ENCODE measurements at places on chromosomes 7 and 10.

GRCh38 chr7:47085491-47086275 is 496.2 kb downstream of the TNS3 start:
- DNase-seq: no peak

DNA sequence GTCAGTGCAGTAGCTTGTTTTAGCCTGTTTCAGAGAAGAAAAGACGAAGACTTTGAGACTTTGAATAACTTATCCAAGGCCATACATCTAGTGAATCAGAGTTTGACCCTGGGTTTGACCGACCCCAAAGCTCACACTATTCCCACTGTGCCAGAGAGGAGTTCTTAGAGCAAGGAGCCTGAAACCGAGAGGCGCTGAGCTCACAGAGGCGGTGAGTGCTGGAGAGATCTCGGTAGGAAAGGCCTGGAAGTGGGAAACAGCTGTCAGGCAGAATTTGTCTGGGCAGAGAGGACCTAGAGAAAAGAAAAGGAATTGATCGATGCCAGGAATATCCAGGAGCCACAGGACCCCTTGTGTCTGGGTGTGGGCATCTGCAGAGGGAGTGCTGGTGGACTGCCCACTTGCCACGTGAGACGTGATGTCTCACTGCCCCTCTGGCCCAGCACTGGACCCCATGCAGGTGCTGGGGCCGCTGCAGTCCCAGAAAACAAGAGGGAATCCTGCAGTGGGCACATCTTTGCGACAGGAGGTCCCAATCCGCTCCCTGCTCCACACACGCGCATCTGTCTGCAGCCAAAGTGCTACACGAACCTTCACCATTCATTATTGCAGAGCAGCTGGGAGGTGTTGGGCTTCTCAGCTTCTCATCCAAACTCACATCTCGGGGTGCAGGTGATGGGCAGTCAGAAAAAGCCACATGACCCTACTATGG is 6.2 kb downstream of the CALML3 start:
- no peak for DNase-seq

DNA sequence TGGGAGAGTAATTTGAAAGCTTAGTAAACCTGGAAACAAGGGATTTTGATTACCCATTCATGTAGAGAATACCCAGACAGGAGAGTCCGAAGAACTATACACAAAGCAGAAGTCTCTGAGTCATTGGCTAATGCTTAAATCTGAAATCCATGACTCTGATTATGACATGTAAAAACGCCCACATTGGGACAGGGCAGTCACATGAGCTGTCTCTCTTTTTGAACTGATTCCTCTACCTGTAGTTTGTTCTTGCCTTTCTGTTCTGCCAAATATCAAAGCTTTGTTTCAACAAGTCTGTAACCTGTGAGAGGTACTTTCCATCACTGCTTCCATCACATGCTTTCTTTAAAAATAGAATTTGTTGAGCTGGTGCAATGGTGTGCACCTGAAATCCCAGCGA is 4.3 kb upstream of the GPNMB start:
- no peak for DNase-seq

DNA sequence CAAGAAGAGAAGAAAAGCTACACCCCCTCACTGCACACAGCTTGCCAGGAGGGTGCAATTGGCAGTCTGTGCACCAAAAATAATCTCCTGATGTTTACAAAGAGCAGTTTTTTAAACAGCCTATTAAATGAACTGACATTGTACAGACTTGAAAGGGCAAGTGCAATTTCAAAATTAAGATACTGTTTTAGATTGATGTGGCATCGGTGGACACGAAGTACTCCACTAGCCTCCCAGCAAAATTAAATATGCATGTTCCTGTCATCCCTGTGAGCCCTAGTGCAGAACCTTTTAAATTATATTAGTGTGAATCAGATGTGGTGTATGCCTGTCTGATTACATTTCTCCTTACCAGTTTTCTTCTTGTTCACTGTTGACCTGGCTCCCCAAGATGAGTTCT is 87.9 kb downstream of the WIPF3 start:
- DNase-seq: no peak

GRCh38 chr10:126833542-126833941 is 71.7 kb upstream of the DOCK1 start:
- no peak for DNase-seq

GRCh38 chr7:55252386-55252785 is 112.8 kb upstream of the LANCL2 start:
- no peak for DNase-seq

DNA sequence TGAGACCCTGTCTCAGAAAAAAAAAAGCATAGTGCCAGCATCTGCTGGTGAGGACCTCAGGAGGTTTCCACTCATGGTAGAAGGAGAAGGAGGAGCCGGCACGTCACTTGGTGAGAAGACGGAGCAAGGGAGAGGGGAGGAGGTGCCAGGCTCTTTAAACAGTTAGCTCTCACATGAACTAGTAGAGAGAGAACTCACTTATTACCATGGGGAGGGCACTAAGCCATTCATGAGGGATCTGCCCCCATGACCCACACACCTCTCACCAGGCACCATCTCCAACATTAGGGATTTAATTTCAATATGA is 62.9 kb upstream of the VKORC1L1 start:
- DNase-seq: no peak

- no peak for DNase-seq
Observed at GRCh38 chr10:50610368-50610767, 13.4 kb downstream of the SGMS1 start.

DNA sequence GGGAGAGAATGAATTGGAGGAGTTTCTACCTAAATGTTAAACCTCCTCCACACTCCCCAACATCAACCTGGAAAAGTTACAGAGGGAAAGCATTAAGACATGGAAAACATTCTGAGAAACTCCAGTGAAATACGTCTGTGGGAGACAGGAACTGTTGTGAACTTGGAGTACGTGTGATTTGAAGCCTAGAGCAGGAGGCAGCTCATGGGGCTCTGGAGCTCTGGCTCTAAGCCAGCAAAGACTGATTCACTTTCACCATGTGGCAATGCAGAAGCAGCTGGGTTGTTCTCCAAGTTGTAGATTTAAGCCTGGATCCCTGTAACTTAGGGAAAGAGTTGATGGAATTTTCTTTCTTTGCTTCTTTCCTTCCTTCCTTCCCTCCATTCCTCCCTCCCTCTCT is 503.2 kb downstream of the NRG3 start:
- DNase-seq: no peak

DNA sequence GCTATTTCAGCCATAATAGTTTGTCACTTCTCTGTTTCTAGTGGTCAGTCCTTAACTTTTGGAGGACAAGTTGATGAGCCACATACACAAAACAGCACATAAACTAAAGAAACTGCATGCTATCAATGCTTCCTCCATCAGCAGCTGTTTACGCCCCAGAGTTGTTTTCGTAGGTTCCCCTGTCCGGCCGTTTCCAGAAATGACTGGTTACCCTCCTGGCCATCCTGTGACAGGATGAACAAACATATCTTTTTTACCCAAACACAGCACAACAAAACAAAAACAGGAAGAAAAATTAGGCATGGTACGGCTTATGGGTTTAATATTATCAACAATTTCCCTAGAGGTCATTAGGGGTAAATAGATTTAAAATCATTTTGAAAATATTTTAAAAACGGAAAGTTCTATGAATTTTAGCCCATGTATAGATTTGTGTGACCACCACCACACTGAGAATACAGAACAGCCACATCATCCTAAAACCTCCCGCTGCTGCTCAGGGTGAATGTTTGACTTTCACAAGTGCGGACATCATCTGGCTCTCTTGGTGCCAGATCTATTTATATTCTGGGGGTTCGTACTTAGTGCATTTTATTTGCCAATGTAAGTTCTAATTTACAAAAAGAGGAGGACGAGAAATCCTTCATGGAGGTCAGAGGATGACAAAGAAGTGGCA is 74.8 kb downstream of the HIPK2 start:
- DNase-seq: no peak

DNA sequence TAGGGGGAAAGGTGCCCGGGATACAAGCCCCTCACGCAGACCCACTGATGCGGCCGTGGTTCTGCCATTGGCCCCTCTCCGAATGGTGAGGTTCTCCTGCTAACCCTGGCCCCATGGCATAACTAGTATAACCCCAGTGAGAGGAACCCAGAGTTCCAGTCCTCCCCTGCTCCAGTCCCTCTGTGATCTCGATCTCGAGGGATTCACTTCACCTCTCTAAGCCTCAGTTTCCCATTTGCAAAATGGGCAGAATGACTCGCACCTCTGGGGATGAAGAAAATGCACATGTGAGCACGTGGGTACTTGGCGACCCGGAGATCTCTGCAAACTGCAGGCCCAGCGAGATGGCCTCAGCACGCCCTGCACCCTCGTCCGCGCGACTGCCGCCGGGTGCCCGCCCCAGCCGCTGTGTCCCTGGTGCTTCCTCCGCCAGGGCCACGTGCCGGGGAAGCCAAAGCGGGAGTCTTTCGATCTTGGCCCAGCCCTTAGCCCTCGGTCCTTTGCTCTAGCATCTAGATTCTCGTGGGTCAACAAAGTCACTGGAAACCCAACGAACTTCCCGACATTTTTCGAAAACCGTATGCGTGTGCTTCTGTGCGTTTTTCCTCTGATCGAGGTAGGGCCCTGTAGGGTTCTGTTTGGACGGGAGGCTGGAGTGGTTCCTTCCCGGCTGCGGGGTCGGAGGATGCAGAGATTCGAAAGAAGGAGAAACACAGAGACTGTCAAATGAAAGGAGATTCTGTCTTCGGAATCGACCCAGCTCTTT is 169.8 kb downstream of the UBE2H start:
- no peak for DNase-seq

GRCh38 chr7:44275957-44276570 is 49.3 kb downstream of the CAMK2B start:
- no peak for DNase-seq

- no peak for DNase-seq
Observed at GRCh38 chr7:45888993-45889366, 692 bp downstream of the IGFBP1 start.

DNA sequence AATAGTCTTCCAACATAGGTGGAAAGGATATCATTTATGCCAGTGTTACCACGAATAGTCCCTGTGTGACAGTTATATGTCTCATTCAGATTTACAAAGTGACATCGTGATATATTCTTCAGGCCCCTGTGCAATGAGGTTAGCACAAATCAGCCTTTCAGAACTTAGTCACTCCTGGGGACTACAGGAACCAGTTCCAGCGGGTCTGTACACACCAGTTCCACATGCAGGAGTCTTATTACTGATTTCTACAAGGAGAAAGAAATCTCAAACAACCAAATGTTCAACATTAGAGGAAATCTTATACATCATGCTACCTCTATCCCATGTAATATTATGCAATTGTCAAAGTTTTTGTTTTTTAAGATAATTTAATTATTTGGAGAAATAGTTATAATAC is 4.4 kb upstream of the WDR91 start:
- DNase-seq: no peak

DNA sequence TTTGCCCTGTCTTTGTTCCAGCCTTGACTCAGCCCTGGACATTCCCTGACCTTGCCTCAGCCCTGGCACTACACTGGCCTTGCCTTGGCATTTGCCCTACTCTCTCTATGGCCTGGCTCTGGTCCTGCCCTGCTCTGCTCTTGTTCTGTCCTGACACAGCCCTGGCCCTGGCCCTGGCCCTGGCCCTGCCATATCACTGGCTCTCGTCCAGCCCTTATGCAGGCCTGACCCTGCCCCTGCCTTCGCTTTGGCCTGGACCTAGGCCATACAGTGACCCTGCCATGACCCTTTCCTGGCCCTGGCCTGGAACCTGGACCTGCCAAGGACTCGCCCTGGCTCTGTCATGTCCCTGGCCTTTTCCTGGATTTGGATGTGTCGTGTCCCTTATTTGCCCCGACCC is 646.0 kb downstream of the ZNF37A start:
- no peak for DNase-seq

GRCh38 chr7:14934839-14935238 is 32.3 kb upstream of the DGKB start:
- DNase-seq: no peak

DNA sequence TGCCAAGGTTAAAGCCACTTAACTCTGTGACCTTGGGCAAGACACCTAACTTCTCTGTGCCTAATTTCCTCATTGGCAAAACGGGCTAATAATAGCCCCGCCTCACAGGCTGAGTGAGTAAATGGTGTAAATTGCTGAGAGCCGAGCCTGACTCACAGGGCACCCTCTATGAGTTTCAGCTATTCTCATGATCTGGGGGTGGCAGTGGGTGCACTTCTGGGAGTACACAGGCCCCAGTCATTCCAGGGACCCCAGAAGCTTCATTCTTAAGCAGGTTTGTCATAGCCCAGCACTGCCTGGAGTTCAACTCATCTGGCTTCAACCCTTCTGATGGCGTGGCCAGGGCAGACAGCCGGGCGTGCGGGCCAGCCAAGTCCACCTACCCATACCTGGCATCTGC is 137.2 kb downstream of the GRID1 start:
- no peak for DNase-seq

- DNase-seq: no peak
Observed at GRCh38 chr7:15891151-15891881, 204.8 kb upstream of the MEOX2 start.

- no peak for DNase-seq
Observed at GRCh38 chr10:3420527-3421469, 248.2 kb upstream of the PITRM1 start.

DNA sequence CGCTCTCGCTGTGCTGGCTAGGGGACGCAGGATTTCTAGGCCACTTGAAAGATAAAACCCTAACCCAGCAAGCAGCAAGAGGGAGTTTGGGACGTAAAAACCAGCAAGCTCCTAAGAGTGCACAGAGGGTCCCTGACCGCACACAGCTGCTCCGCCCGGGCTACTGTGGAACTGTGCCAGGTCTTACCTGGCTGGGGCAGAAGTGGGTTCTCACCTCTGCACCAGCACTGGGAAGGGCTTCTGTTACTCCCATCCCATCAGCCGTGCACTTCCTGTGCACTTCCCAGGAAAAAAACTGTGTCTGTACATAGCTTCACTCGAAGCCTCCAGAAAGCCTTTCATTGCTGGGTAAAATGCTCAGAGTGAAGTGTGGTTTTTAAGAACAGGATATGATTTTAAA is 45.9 kb upstream of the PTF1A start:
- DNase-seq: no peak

DNA sequence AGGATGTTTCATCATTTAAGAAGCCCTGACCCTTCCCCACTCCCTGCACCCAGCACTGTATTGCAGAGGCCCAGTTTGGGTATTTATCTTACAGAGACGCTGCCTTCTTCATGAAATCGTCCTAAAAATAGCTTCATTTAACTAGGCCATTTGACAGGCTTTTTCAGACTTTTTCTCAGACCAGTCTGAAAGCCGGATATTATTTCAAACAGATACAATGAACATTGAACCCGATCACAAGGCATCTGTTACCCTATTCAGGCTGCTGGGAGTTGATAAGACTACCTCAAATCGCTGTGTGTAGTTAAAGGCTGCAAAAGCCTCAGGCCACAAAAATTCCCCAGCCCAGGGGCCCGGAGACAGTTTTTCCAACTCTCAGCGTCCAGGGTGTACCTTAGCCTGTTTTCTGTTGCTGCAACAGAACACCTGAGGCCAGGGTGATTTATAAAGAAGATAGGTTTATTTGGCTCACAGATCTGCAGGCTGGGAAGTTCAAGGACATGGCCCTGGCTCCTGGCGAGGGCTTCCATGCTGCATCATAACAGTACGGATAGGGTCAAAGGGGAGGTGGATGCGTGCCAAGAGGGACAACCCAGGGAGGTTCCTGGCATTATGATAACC is 130.7 kb upstream of the SH2B2 start:
- DNase-seq: no peak
